ENCODE measurements at places on chromosomes 6 and 20.
A peak's percentile ranks its signal among the peaks of the same experiment; 100 is the strongest.

DNA sequence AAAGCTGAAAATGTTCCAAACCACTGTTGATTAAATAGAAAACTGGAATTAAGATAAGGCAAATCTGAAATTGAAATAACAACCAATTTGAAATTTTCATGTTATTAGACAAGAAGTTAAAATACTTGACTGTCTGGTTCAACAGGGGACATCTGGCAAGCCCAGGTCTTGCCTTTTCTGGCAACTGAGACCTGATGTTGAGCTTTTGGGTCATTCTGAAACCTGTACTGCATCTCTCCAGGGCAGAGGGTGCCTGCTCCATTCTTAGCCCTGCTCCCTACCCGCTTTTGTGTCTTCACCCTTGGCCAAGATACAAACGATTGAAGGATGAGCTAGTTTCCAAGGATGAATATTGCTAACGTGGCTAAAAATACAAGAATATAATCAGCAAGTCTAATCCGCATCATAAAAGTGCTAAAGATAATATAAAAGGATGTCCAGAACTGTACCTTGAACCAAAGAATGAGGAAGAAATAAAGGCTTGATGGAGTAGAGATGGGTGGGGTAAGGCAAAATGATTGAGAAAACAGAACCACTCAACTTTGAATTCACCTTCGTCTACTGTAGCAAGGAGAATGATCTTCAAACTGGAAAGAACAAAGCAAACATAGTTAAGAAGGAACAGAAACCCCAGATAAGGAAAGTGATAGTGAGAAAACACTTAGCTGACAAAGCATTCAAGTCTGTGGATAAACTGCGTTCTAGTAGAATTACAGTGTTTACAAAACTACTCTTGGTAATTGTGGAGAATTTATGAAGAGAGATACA lies 109.8 kb upstream of the MAN1A1 start:
- no peak for DNase-seq

DNA sequence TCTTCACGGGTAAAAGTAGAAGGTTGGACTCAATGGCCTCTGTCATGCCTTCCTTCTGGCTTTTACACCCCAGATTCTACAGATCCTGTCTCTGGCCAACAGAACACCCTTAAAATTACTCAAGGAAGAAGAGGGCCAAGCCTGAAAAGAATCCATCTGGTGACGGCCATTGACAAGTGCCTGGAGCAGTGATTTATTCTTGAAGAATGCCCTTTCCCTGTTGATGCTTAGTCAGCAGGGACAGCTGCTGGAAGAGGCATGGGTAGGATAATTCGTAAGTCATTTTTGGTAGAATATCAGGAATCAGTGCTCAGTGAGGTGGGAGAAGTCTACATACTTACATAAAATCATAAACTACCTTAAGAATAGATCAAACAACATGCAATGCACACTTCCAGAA lies 397.9 kb downstream of the SAMD5 start:
- DNase-seq = no peak

GRCh38 chr20:19017104-19017690 lies 195.2 kb upstream of the SLC24A3 start:
- DNase-seq = no peak

- no peak for DNase-seq
Observed at GRCh38 chr20:59268870-59269269, 31.5 kb upstream of the EDN3 start.

GRCh38 chr6:170122651-170123050 lies 168.2 kb downstream of the DLL1 start:
- no peak for DNase-seq

- DNase-seq = no peak
Observed at GRCh38 chr6:148611213-148611612, 135.6 kb upstream of the UST start.

DNA sequence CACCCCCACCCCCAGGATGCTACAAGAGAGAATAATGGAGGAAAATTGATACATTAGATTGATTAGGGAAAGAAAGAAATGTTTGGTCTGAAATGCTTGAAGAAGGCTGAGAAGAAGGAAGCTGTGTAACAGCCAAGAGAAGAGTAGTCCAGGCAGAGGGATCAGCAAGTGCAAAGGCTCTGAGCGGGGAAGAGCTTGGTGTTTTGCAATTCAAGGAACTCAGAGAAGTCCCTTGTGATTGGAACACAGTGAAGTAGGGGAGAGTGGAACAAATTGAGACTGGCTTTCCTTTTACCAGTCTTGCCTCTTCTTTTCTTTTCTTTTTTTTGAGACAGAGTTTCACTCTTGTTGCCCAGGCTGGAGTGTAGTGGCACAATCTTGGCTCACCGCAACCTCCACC lies 76.6 kb upstream of the CHD6 start:
- DNase-seq = no peak

DNA sequence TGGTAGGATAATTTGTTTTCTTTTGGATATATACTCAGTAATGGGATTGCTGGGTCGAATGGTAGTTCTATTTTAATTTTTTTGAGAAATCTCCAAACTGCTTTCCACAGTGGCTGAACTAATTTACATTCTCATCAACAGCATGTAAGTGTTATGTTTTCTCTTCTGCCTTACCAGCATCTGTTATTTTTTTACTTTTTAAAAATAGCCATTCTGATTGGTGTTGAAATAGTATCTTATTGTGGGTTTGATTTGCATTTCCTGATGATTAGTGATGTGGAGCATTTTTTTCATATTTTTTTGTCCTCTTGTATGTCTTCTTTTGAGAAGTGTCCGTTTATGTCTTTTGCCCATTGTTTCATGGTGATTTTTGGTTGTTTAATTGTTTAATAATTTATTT lies 11.9 kb downstream of the HINT3 start:
- DNase-seq = no peak

- no peak for DNase-seq
Observed at GRCh38 chr20:50496773-50497385, 13.3 kb upstream of the PTPN1 start.

- no peak for DNase-seq
Observed at GRCh38 chr6:159117046-159117445, 52.2 kb upstream of the FNDC1 start.

- DNase-seq = peak; percentile 65
Observed at GRCh38 chr6:43009124-43009523, 4.6 kb downstream of the MEA1 start.

DNA sequence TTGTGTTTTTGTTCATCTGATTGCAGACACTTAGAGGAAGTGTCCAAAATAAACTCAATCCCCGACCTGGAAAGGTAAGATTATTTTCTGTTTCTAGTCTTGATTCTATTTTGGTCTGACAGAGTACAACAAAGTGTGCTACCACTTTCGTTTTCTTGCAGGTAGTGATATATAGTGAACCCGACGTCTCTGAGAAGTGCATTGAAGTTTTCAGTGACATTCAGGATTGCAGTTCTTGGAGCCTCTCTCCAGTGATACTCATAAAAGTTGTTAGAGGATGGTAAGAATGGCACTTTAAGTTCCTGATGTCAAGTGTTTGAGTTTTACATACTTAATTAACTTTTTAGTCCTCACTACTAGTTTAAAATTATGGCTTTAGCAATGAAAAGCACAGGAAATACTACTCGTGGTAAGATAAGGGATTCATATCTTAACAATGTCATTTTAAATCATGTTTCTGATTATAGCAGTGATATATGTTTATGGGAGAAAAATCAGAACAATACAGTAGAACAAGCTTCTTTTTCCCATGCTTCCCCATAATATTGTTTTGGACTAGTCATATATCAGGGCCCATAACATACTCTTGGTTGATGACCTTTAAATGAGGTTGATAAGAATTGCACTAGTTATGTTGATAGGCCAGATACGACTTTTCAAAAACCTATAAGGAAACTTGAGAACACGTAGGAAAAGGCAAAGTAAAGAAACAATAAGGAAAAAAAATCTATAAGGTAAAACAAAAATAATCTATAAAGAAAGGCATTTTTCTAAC lies 104.0 kb downstream of the RTN4IP1 start:
- DNase-seq = peak; percentile 55

DNA sequence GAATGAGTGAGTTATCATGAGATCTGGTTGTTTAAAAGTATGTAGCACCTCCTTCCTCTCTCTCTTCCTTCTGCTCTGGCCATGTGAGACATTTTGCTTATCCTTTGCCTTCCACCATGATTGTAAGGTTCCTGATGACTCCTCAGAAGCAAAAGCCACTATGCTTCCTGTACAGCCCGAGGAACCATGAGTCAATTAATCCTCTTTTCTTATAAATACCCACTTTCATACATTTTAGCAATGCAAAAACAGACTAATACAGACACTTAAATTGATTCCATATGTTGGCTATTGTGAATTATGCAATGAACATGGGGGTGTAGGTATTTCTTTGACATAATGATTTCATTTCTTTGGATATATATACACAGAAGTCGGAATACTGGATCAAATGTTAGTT lies 792.8 kb upstream of the EYS start:
- no peak for DNase-seq

DNA sequence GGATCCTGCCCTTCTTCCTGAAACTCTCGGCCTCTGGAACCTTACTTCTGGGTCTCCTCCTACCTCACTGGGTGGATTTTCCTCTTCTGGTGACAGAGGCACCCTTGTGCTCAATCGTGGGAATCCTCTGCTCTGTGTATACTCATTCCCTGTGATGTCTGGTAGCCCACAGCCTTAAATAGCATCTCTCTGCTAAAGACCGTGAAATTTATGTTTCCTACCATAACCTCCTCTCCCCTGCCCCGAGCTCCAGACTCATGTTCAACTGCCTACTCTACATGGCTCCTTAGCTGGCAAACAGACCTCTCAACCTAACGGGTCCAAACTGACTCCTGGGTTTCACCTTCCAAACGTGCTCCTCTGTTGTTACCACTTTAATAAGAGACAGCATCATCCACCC lies 9.9 kb downstream of the MMP9 start:
- no peak for DNase-seq

- DNase-seq = no peak
Observed at GRCh38 chr6:36818756-36819155, 20.5 kb downstream of the CPNE5 start.

DNA sequence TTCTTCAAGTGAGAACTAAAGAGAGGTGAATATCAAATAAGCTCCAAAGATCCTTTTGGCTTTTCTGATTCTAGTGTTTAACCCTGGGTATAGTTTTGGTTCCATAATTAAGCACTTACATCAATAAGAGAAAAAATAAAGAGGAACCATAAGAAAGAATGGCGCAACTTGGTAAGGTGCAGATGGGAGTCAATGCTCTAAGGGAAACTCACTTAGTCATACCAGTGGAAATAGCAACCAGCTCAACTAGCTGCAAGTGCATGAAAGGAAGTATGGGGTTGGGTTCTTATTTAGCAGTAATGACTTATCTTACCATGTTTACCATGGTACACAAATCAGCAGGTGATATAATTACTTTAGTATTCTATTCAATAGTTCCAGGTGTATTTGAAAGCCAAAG lies 296.5 kb upstream of the RUNX2 start:
- DNase-seq = no peak

DNA sequence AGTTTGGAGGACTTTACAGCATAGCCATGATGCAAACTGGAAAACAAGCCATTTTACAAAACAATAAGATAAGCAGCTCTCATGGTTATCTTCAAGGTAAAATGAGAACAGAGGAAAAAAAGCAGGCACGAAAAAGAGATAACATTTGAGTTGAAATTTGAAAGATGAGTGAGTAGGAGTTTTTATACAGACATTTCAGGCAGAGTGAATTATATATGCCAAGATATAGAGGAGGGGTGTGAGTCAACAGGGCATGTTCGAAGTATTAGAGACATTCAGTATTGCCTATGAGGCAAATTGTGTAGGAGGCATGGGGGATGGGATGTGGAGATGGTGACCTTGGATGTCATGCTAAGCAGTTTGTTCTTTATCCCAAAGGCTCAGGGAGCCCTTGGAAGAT lies 240.5 kb upstream of the MAN1A1 start:
- no peak for DNase-seq

GRCh38 chr20:48783533-48784272 lies 44.1 kb downstream of the PREX1 start:
- DNase-seq = peak; percentile 75

DNA sequence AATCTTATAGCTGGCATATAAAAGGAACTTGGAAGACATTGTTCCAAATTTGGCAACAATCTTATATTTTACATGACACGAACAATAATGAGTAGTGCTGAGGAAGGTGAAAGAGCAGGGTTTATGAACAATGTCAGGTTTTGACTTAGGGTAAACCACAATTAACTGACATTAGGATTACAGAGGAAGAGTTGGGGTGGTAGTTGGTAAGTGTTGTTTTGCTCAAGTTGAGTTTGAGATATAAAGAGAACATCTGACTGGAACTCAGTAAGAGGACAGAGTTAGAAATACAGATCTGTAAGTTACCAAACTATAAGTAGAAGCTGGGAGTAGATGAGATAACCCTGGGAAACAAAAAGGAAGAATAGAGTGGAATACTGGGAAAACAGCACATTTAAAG lies 15.1 kb downstream of the RTN4IP1 start:
- no peak for DNase-seq

DNA sequence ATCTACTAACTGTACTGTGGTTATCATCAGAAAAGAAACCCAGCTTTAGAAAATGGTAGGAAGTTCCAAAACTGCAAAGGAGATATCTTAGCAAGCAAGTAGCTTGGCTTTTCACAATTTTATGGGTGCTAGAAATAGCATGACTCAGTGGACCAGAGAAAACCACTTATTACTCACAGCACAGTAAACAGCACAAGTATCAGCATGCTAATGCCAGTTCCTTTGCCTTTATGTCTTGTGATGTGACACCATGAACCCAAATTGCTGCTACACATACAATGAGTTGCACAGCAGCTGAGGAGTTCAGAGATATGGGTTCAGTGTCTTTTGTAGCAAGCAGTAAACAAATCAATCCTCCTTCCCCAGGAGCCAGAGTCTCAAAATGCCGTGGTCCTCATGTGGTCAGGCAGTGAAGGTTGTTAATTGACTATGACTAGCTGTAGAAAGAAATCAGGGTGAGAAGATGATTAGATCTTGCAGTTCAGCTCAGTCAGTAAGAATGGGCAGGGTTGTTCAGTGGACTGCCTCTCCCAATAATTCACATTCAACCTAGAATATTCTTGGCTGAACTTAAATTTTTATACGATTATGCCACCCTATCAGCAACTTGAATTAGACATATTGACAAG lies 73.3 kb downstream of the OPRM1 start:
- DNase-seq = no peak

DNA sequence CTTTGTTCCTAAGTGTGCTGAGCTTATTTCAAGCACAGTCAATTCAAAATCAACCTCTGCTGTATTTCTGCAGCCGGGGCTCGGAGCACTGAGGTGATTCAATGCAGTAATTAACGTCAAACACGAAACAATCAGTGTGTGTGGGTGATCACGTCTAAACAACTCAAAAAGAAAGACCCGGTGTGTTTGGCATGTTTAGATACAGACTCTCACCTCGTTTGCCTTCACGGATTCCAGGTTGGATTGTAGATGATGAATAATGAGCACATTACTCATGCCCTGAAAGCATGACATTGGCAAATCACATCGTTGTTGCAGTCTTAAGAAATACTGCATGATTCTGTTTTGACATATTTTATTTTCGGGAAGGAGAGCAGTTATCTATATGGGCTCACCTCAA lies 231.0 kb downstream of the QKI start:
- DNase-seq = no peak

GRCh38 chr6:131084982-131085381 lies 21.9 kb upstream of the EPB41L2 start:
- DNase-seq = no peak
